ENCODE measurements at places on chromosomes 11 and 22.

DNA sequence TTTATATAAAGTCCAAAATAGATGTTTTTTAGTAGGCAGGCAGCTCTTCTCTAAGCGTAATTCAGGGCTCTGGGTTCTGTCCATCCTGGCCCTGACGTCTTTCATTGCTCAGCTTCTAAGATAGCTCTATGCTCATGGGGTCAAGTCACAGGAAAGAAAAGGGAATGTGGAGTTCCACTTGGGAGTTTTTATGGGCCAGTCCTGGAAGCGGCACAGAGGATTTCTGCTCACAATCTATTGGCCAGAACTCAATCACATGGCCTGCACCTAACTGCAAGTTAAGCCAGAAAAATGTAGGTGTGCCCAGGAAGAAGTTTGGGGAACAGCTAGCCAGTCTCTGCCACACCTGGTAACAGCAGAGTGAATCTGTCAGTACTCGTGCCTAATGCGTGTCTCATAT lies 7.4 kb upstream of the ZBTB16 start:
- DNase-seq, result no peak

DNA sequence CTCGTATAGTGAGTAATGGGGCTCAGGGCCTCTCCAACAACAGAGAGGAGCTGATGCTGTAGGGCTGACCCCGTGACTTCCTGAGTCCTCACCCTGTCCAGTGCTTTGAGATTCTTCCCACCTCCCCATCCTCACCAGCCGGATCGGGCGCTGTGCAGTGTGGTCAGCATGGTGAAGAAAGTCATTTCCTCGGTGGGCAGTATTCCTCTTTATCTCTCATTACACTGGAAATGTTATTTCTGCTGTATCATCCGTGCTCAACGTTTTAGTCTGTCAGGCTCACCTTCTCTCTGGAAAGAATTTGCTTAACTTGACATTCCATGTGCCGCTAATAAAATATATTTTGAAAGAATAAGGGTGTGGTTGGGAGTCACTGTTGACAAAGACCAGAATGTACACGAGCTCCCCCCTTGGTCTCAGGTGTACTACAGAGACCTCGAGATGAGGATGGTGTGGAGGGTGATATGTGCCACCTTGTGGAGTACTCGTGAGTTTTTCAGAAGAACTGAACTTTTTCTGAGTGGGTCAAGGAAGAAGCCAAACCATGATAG lies 25.7 kb upstream of the SCGB1A1 start:
- no peak for DNase-seq

DNA sequence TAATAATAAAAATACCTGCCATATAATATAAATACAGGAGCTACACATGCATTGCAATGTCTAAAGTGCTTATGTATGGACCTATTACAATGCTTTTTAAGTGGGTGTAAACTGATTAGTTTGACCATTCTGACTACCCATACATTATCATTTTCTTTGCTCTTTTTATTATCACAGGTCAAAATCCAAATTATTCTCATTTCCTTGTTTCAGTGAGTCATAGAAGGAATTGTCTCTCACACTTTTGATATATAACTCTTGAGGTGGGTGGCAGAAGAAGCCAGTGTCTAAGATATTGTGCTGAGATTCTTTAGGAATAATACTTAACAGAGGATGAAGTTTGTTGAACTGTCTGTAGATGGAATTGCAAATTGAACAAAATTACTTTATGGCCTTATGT lies 35.6 kb downstream of the GAS2 start:
- no peak for DNase-seq

GRCh38 chr11:115869780-115870431 lies 365.7 kb upstream of the CADM1 start:
- no peak for DNase-seq

DNA sequence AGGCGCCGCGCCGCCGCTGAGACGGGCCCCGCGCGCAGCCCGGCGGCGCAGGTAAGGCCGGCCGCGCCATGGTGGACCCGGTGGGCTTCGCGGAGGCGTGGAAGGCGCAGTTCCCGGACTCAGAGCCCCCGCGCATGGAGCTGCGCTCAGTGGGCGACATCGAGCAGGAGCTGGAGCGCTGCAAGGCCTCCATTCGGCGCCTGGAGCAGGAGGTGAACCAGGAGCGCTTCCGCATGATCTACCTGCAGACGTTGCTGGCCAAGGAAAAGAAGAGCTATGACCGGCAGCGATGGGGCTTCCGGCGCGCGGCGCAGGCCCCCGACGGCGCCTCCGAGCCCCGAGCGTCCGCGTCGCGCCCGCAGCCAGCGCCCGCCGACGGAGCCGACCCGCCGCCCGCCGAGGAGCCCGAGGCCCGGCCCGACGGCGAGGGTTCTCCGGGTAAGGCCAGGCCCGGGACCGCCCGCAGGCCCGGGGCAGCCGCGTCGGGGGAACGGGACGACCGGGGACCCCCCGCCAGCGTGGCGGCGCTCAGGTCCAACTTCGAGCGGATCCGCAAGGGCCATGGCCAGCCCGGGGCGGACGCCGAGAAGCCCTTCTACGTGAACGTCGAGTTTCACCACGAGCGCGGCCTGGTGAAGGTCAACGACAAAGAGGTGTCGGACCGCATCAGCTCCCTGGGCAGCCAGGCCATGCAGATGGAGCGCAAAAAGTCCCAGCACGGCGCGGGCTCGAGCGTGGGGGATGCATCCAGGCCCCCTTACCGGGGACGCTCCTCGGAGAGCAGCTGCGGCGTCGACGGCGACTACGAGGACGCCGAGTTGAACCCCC lies 798 bp downstream of the BCR start:
- no peak for DNase-seq

DNA sequence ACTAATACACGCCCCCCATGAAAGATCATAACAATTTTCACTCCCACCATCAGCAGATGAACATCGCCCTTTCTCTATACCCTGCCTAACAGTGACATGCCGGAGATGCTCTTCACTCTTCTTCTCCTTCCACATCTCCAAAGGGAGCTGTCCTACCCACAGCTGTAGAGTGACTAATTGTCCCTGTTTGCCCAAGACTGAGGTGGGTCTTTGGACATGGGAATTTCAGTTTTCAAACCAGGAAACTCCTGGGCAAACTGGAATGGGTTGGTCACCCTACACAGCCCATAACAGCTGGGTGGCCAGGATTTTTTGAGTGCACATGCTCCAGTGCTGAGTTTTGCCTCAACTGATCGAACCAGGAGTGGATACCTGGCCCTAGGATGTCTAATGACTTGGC lies 90.6 kb upstream of the TIMP3 start:
- no peak for DNase-seq

- DNase-seq, result no peak
Observed at GRCh38 chr11:34219941-34220370, 114.5 kb downstream of the NAT10 start.

DNA sequence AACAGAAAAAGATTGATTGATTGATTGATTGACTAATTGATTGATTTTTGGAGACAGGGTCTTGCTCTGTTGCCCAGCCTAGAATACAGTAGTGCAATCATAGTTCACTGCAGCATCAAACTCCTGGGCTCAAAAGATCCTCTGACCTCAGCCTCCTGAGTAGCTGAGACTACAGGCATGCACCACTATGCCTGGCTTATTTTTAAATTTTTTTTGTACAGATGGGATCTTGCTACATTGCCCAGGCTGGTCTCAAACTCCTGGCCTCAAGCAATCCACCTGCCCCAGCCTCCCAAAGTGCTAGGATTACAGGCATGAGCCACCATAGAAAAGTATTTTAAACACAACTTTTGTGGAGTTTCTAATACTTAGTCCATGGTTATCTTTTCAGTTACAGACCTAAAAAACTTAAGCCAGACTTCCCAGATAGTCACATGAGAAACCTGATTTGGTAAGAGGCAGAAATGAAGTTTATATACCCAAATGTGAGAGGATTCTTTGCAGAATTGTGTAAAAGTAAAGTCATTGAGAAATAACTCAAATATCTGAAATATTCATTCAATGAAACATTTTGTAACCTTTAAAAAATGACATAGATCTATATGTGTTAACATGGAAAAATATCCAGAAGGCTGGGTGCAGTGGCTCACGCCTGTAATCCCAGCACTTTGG lies 186.5 kb downstream of the SWAP70 start:
- DNase-seq, result no peak

GRCh38 chr22:44289414-44290171 lies 23.2 kb downstream of the SHISAL1 start:
- DNase-seq, result no peak

DNA sequence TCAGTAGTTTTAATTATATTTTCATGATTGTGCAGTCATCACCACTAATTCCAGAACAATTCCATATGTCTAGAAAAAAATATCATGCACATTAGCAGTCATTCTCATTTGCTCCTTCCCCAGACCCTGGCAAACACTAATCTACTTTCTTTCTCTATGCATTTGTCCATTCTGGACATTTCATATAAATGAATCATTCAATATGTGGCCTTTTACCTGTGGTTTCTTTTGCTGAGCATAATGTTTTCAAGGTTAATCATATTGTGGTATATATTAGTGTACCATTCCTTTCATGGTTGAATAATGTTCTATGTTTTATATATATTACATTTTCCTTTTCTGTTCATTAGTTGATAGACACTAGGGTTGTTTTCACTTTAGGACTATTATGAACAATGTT lies 811.1 kb upstream of the RAG2 start:
- DNase-seq, result no peak

DNA sequence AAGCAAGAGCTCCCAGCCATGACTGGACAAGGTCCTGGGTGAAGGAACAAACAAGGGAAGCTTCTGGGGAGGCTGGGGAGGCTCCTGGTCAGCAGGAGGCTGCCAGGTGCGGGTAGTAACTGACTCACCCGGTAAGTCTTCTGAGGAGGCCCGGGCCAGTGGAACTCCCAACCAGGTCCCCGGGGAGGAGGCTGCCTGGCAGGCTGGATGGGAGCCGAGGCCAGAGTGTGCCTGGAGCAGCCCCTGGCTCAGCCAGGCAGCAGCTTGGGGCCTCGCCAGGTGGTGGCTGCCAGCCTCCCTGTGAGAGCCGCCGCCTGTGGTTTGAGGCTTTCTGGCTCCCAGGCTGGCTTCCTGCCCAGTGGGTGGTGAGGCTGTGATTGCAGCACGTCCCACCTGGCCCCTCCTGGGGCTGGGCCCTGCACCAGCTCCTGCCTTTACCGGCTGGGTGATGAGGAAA lies 46.2 kb downstream of the IGF2 start:
- DNase-seq, result peak; percentile 54

DNA sequence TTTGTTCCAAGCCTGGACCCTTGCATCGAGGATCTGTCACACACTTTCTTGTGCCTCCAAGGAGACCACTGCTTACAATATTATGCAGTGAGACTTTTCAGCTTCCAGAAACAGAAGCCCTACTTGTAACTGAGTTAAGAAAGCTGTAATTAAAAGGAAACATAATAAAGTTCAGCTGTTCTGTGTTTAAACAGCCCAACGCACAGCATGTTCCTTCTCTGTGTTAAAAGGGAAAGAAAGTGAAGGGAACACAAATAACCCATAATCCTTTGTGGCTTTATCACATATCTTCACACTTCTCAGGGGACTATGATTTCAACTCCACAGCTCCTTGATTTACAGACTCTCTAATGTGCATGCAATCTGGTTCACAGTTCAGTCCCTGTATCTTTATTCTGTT lies 200.3 kb upstream of the MTNR1B start:
- no peak for DNase-seq

GRCh38 chr22:40247976-40248375 lies 70.3 kb downstream of the TNRC6B start:
- DNase-seq, result peak; percentile 44

GRCh38 chr11:2149460-2149859 lies 10.3 kb upstream of the IGF2 start:
- no peak for DNase-seq

GRCh38 chr11:35982061-35982460 lies 38.2 kb downstream of the LDLRAD3 start:
- DNase-seq, result no peak

GRCh38 chr11:41267451-41267850 lies 192.0 kb downstream of the LRRC4C start:
- DNase-seq, result no peak

- no peak for DNase-seq
Observed at GRCh38 chr22:36225333-36225922, 13.9 kb downstream of the APOL2 start.

GRCh38 chr11:43626798-43627197 lies 53.7 kb upstream of the HSD17B12 start:
- DNase-seq, result no peak

DNA sequence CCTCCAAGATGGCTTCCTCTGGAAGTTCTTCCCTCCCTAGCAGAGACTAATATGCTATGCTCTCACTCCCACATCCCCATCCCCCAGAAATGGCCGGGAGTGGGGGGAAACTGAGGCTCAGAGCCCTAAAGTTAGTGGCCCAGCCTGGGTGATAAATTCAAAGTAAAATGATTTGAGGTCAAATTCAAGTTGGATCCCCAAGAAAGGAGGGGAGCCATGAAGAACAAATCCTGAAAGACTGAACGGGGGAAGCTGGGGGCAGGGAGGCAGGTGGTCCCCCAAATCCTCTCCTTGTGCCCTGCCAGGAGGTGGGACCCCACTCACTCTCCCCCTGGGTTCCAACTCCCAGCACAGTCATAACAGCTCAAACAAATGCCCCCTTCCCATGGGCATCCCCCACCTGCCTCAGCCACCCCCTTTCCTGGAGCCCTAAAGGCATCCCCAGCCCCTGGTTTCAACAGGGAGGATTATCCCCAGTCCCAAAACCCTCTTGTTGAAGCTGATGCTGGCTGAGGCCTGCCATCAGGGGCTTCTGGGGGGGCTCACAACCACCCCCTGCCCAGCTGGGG lies 1.1 kb downstream of the CBX6 start:
- DNase-seq, result no peak

GRCh38 chr11:99505316-99505715 lies 484.6 kb downstream of the CNTN5 start:
- DNase-seq, result no peak

DNA sequence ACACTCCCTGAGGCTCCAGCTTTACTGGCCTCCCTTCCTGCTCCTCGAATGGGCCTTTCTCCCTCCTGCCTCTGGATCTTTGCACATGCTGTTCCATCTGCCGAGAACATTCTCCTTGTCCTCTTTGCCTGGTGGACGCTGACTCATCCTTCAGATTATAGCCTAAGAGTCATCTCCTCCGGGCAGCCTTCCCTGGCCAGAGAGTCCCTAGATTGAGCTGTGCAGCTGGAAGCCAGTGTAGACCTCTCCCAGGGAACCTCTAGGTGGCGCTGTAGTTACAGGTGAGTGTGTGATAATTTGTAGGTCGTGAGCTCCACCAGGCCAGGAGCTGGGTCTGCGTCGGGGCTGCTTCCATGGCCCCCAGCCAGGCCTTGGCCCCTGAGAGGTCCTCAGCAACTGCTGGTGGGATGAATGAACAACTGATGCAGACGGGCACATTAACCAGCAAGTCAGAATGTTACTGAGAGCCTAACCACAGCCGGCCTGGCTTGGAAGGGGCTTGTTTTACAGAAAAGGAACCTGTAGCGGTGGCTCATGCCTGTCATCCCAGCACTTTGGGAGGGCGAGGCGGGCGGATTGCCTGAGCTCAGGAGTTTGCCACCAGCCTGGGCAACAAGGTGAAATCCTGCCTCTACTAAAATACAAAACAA lies 8.7 kb downstream of the PNPLA5 start:
- DNase-seq, result peak; percentile 19
